ENCODE measurements at places on chromosomes 11 and 22. TPM values are rescaled to one million over a fixed set of nuclear protein-coding genes. Genes with fewer than 3 reads are reported as not detected.

The OR4D5 gene
- not detected for total RNA-seq

The PPFIBP2 gene
- total RNA-seq = 19.2 TPM

The CHST1 gene
- 2.9 TPM for total RNA-seq

The CLMP gene
- 3.4 TPM for total RNA-seq

The NXF1 gene
- total RNA-seq = 43.2 TPM

The RFPL3 gene
- total RNA-seq = not detected

The FADD gene
- 10.7 TPM for total RNA-seq

The CDC45 gene
- total RNA-seq = 0.77 TPM

The APOL4 gene
- total RNA-seq = 4.7 TPM

The FERMT3 gene
- 5.4 TPM for total RNA-seq

The ROBO4 gene
- 20.7 TPM for total RNA-seq

The C11orf87 gene
- total RNA-seq = 0.14 TPM

The APLP2 gene
- total RNA-seq = 325 TPM

The P4HA3 gene
- total RNA-seq = 0.16 TPM

The MIOX gene
- not detected for total RNA-seq

The HPX gene
- total RNA-seq = 0.44 TPM

The LMNTD2 gene
- total RNA-seq = 0.52 TPM

The SMC1B gene
- total RNA-seq = not detected

The ACR gene
- total RNA-seq = 0.30 TPM

The ANGPTL5 gene
- 1.3 TPM for total RNA-seq

The SELENOO gene
- total RNA-seq = 15.0 TPM

The RRM1 gene
- 28.5 TPM for total RNA-seq

The OR9Q1 gene
- total RNA-seq = not detected

The PDE2A gene
- total RNA-seq = 19.6 TPM

The SOX10 gene
- total RNA-seq = 1.2 TPM

The APOL5 gene
- total RNA-seq = not detected

The POLA2 gene
- 3.8 TPM for total RNA-seq

The CADM1 gene
- total RNA-seq = 51.1 TPM

The PARVA gene
- total RNA-seq = 75.4 TPM

The P2RY2 gene
- 19.8 TPM for total RNA-seq
